ENCODE measurements at places on chromosomes 2 and 18.

DNA sequence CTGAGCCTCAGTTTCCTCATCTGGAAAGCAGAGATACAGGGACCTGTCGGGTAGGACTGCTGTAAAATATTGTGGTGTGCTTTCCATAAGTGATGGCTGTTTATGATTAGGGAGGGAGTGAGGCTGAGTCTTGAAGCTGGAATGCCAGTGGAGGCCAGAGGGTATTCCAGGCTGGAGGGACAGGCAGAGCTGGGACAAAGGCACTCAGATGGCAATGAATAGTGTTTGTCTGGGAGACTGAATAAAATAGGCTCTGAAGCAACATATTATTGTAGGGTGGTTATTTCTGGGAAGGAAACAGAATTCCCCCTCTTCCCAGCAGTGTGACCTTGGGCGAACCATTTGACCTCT is 120.7 kb downstream of the INHBB start:
- no peak for DNase-seq

DNA sequence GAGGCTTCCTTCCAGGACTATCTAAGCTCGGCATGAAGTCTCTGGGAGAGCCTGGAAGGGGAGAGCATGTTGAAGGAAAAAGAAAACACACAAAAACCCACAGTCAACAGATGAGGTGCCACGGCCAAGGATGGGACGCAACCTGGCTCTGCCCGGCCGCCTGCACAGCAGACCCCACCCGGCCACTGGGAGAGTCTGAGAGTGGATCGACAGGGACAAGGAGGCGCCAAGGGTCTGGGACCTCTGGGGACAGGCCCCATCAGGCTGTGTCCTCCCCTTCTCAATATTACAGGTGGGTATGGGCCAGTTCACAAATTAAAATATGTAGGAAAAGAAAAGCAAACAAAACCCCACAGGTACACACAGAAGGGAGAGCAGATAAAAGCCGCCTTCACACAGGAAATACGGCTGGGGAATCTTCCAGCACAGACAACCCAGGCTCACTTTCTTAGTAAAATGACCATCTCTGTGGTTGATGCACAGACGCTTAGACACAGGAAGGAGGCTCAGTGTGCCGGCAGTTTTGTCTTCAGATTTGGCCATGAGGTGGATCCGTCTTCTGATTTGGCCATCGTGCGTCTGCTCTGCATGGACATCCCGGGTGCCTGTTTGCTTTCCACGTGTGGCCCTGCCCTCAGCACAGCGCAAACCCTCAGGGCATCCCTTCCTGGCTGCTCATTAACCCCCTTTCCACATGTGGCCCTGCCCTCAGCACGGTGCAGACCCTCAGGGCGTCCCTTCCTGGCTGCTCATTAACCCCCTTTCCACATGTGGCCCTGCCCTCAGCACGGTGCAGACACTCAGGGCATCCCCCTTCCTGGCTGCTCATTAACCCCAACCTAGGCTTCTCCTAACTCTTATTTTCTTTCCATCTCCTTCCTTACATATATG is 138.4 kb downstream of the EIPR1 start:
- no peak for DNase-seq

- DNase-seq: no peak
Observed at GRCh38 chr2:232263295-232263694, 115.3 kb upstream of the ALPP start.

GRCh38 chr18:36934884-36935283 is 106.0 kb downstream of the KIAA1328 start:
- DNase-seq: no peak

DNA sequence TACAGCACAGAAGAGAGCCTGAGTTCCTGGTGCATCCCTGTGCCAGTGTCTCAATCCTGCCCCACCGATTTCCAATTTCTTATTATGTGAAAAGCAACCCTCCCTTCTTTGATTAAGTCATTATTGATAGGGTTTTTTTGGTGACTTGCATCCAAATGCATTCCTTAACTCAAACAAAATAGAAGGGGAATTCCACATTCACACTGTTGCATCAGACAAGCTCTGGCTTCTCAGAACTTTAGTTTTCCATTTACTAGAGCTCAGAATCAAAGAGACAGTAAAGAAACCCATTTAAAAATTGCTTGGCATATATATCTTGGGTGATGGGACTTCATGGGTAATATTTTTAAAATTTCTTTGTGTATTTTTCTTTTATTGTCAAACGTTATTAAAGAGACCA is 13.8 kb upstream of the TMEM200C start:
- DNase-seq: no peak

- no peak for DNase-seq
Observed at GRCh38 chr2:9832586-9832985, 10.7 kb upstream of the TAF1B start.

GRCh38 chr2:200405599-200406298 is 99.3 kb downstream of the SPATS2L start:
- DNase-seq: no peak

DNA sequence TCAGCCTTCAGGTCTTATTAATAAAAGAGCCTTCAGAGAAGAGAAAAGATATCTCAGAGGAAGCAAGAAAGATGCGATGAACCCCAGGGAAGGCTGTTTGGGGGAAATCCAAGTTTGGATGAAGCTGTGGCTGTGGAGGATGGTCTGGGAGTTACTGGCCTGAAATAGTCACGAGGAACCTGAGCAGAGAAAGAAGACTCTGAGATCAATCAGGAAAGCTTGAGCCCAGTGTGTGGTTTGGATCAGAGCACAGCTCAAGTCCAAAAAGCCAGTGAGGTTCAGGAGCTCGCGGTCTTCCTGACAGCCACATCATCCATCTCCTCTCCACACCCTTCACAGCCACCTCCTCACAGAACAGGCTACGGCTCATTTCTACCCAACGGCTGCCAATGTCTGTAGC is 87.4 kb upstream of the SERPINE2 start:
- DNase-seq: no peak

DNA sequence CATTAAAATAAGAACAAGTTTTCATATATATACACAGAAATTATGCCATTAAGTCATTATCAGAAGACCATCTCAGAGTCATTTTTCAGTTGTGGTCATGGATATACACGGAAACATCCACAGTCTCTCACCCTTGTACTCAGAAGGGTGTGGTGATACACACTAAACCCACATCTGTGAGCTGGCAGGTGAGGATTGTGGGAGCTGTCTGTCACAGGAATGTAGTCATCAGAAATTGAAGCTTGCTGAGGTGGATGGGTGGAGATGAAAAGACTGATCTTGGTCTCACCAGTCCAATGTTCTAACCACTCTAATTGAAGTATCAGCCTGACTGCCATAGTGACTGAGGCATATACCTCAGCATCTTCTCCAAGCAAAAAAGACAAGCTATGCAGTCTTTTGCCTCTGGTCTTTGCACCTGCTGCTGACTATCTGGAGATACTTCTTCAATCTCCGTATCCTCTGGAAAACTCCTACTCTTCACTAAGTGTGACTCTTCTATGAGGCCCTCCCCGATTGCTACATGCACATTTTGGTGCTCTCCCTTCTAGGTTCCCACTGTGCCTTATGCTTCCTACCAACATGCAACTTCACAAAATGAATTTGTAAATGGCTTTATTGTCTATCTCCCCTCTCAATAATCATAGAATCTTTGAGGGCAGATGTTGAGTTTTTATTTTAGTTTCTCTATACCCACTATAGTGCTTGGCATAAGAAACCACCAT is 232.8 kb downstream of the DYM start:
- DNase-seq: no peak

GRCh38 chr2:96664366-96664925 is 21.9 kb downstream of the FER1L5 start:
- DNase-seq: no peak

DNA sequence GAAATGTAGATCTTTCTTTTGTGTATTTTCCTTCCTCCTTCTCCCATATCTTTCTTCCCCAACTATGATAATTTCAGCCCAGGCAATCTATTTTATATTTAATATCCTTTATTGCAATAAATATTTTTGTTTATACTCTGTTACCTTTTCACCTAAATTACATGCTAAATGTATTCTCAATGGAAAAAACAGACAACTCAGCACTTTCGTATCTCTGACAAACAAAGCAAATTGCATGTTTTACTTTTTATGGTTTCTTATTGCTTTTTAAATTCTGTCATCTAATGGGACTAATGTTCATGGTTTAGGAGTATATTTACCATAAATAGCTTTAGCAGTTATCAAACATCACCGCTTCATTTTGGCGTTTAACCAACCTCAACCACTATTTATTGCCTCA is 74.0 kb downstream of the LRP1B start:
- no peak for DNase-seq

DNA sequence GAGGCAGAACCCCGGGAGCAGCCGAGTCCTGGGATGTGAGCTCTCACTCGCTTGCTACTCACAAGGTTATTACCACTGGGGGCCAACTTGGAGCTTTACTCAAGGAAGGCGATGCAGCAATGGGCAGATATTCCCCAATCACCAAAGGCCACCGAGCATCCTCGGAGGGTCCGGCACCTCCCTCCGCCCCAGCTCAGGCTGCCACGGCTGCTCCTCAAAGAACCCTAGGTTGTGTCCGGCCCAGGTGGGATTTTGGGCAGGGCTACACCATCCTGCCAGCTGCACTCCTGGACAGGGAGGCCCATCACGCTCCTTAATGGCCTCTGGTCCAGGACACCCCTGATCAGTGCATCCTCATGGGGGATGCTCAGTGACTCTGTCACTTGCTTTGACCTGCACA is 24.8 kb downstream of the FBLN7 start:
- no peak for DNase-seq

- DNase-seq: no peak
Observed at GRCh38 chr2:54524226-54524991, 68.3 kb downstream of the SPTBN1 start.

- no peak for DNase-seq
Observed at GRCh38 chr2:207133820-207134519, 31.8 kb downstream of the KLF7 start.

- no peak for DNase-seq
Observed at GRCh38 chr2:194735837-194736542, 921.0 kb upstream of the SLC39A10 start.

- DNase-seq: no peak
Observed at GRCh38 chr2:109497911-109498870, 115.6 kb downstream of the SEPTIN10 start.
